ENCODE measurements at places on chromosomes 16 and 17.

GRCh38 chr17:57255776-57256681 is at the start of gene MSI2:
MSI2 (plus strand) TSS chr17:57256523; CDS start chr17:57256743, 220 bp downstream.
- DNase-seq = peak; percentile 94

GRCh38 chr16:2934450-2934849 is 22.7 kb downstream of the FLYWCH1 start:
- DNase-seq = no peak

DNA sequence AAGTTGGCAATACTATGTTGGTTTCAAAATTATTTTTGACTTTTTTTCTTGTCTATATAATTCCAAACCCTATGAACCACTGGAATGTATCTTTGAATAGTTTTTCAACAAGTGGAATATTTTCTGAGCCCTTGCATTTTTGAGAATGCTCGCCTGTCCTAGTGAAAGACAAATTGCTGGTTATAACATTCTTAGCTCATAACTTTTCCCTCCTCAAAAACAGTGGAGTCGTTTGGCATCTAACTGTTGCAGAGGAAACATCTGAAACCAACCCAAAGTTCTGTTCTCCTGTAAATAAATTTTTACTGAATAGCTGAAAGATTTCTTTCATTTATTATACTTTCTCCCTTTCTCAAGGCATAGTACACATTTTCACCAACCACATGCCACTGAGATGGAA is 11.3 kb upstream of the COX10 start:
- no peak for DNase-seq

- DNase-seq = no peak
Measured at GRCh38 chr16:15576960-15577958, 65.7 kb downstream of the MARF1 start.

- DNase-seq = no peak
Measured at GRCh38 chr16:65044873-65045272, 77.0 kb downstream of the CDH11 start.

DNA sequence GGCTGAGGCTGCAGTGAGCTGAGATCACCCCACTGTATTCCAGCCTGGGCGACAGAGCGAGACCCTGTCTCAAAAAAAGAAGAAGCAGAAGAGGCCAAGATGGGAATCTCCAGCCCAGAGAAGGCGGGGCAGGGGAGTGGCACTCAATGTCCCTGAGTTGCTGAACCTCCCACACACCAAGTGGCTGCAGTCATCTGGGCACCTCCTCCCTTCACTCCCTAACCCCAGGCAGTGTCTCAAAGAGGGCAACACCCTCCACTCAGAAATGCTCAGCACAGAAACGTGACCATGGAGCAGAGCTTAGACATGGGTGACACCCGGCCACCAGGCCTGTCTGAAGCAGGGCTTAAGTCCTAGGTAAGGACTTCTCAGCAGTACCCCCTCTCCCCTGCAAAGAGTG is 36.3 kb upstream of the BCAR1 start:
- no peak for DNase-seq

- no peak for DNase-seq
Measured at GRCh38 chr17:62898239-62898864, 67.7 kb upstream of the TANC2 start.

DNA sequence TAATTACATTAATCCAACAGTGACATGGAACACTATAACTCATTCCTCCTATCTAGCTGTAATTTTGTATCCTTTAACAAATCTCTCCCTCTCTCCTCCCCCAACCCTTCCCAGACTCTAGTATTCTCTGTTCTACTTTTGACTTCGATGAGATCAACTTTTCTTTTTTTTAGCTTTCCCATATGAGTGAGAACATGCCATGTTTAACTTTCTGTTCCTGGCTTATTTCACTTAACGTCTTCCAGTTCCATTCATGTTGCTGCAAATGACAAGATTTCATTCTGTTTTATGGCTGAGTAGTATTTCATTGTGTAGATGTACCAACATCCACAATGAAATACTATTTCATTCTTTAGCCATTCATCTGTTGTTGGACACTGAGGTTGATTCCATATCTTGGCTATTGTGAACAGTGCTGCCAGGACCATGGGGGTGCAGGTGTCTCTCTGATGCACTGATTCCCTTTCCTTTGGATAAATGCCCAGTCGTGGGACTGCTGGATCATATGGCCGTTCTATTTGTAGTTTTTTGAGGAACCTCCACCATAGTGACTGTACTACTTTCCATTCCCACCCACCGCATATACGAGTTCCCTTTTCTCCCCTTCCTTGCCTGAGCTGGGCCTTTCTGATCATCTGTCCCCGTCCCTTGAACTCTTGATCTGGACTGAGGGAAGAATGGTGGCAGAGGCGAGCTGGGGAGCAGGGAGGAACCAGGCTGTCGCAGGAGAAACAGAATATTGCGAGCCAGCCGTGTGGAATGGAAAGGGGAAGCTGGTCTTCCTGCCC is 7.7 kb upstream of the CEP295NL start:
- no peak for DNase-seq

GRCh38 chr16:23406546-23407240 is 46.3 kb downstream of the COG7 start:
- no peak for DNase-seq

GRCh38 chr17:13931800-13932460 is 137.4 kb upstream of the COX10 start:
- DNase-seq = peak; percentile 14

GRCh38 chr17:66308856-66309255 is 6.4 kb downstream of the PRKCA start:
- DNase-seq = no peak

DNA sequence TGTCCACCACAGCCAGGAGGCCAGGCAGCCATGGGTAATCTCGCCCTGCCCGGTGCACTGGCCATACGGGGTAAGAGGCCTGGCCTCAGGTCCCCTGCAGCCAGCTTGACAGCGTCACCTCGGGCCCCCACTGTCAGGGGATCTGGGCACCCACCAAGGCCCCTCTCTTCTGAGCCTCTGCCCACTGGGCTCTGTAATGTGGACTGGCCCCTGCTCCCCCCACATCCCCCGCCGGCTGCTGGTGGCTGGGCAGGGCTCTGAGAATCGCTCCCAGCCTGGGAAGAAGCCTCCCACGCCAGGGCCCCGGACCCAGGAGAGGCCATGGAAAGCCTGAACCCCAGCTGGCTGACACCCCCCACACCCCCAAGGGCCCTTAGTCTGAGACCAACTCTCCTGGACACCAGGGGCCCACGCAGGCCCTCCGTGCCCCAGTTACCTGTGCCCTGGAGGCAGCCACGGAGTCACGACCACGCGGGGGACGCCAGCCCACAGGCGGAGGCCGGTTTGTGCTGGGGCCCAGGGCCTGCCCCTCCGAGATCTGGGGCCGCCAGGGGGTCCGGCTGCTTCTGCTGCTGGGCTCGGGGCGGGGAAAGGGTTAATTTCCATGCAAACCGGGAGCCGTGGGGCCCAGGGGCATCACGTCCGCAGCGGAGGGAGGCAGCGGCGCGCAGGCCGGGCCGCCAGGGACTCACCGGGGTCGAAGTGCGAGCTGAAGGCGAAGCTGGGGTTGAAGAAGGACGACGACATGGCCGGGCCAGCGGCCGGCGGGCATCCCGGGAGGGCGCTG is at the start of gene PVALEF:
PVALEF (plus strand) TSS at position 262 of the 787 bp plus-strand sequence. CDS start 15,720 bp downstream, outside the sequence.
- DNase-seq = no peak

DNA sequence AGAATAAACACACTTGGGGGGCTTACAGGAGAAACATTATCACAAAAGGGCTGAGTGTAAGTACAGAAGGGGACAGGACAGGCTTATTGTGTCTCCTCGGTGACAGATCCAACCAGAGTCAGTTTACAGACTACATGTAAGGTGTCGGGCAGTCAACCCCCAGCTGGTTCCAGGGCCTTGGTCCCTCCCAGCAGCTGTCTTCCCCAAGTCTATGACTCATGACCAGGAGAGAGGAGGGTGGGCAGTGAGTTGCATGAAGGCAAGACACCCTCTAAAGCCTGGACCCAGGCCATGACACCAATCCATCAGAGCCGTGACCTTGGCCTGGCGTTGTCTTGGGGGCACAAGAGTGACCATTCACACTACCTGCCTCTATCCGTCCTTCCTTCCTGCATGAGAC is 276.2 kb upstream of the CCL2 start:
- DNase-seq = no peak

- no peak for DNase-seq
Measured at GRCh38 chr17:2375406-2375805, 25.5 kb downstream of the MNT start.

GRCh38 chr17:61133853-61134252 is 265.8 kb upstream of the TBX2 start:
- no peak for DNase-seq

DNA sequence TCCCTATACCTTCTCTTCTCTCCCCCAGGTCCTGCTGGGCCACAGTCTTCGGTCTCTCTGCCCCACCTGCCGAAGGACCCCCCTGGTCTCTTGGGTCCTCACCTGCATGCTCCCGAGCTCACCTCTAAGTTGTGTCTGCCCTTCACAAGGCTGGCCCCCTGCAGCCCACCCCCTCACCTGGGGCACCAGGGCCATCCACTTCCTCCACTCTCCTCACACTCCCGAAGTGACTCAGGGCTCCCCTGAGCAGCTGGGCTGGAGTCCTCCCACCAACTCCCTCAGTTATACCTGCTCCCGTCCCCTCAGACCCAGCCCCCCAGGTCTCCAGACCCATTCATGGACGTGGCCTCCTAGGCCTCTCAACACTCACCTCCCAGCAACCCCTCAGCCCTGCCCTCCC is 822.0 kb downstream of the KCNJ18 start:
- DNase-seq = no peak

GRCh38 chr16:67661886-67662652 is 1.3 kb downstream of the PARD6A start:
- DNase-seq = no peak

- no peak for DNase-seq
Measured at GRCh38 chr16:25896411-25896810, 204.7 kb downstream of the HS3ST4 start.

DNA sequence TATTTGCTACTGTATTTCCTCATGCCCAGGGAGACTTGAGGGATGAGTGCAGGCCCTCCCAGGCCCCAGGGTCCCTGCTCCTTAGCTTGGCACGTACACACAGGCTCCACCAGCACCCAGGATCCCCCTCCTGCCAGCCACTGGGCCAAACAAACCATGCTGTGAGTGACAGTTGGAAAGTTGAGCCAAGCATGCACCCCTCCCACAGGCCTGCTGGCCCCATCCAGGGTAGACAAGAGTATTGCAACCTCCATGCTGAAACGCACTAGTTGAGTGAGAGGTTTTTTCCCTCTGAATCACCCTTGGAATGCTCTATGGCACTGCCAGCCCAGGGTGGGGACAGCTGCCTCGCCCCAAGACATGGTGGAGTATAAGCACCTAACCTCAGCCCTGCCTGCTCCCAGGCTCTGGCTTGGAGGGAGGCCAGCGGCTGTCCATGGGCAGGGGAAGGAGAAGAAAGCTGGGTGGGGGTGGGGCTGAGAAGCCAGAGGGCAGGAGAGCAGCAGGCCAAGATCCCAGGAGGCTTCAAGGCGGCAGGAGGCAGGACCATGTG is 49.6 kb downstream of the PITPNM3 start:
- no peak for DNase-seq

DNA sequence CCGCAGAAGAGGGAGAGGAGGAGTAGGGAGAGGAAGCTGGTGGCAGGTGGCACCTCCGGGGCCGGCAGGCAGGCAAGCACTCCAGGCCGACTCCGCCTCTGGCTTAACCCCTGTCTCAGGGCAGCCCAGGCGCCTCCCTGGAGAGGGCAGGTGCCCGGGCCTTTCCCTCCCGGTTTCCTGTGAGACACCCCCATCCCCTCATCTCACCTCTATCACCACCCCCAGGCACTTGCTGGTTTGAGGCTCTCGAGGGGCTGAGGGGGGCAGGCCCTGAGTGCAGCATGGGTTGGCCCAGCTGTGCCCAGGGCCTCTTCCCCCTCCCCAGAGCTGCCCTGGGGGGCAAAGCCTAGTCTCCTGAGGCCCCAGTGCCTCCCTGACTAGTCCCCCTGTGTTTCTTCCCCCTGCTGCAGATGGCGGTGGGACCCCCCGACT is 6.0 kb downstream of the DOC2A start:
- no peak for DNase-seq

DNA sequence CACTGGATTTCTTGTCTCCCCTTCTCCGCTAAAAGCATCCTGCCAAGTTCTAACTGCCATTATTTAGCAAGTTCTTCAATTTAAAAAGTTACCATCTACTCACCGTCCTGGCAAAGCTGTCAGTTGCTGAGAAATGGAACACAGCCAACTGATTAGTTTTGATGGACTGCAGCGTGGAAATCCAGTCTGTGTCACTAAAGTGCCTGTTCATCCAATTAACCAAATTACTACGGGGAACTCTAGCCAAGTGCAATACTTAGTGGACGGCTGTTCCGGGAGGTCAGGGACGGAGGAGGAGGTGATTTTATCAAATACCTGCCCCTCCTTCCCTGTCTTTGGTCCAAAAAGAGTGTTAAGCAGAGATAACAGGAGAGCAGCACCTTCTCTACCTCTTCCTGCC is 260.7 kb downstream of the MAF start:
- no peak for DNase-seq

- DNase-seq = no peak
Measured at GRCh38 chr16:69644790-69645189, 79.0 kb downstream of the NFAT5 start.

DNA sequence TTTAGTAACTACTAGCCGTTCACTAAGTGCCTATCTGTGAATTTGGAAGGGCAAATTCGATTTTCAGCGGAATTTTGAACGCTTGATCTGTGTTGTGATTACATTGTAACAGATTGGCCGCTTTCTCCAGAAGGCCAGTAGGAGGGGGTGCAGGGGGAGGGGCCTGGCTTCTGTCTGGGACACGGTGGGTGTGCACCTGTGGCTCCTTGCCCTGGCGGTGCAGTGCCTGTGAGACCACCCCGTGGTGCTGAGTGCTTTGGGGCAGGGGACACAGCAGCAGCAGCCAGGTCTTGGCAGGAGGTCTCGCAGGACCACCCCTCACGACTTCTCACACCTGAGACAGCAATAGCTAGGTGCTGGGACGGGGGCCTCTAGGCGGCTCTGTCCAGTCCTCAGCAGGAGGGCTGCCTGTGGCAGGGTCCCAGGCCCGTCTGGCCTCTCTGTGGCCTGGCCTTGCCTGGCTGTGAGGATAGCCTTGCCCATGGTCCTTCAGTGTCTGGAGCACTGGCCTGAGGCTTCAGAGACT is 1.8 kb downstream of the UBE2I start:
- no peak for DNase-seq

DNA sequence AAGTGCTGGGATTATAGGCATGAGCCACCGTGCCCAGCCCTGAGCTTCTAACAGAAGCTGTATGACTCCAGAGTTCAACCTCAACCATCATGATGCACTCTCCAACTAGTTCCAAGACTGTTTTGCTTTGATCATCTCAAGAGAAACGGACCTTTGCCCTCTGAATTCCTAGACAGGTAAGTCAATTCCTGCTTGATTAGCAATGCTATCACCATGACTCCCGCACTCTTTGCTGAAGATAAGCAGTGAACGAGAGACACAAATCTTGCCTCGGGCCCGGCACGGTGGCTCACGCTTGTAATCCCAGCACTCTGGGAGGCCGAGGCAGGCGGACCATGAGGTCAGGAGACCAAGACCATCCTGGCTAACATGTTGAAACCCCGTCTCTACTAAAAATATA is 22.2 kb downstream of the ANKFY1 start:
- DNase-seq = no peak

- DNase-seq = no peak
Measured at GRCh38 chr16:379183-379960, 2.4 kb downstream of the PGAP6 start.

Measured in CD4-positive, alpha-beta T cell treated with Interleukin-1 beta for 1 hour (primary cell).